ENCODE measurements at places on chromosomes 12 and 14. TPM values are rescaled to one million over a fixed set of nuclear protein-coding genes. Genes with fewer than 3 reads are reported as not detected.

GRCh38 chr12:106136263-106136662 is 2.5 kb downstream of the NUAK1 start:
- DNase-seq: peak; percentile 59

DNA sequence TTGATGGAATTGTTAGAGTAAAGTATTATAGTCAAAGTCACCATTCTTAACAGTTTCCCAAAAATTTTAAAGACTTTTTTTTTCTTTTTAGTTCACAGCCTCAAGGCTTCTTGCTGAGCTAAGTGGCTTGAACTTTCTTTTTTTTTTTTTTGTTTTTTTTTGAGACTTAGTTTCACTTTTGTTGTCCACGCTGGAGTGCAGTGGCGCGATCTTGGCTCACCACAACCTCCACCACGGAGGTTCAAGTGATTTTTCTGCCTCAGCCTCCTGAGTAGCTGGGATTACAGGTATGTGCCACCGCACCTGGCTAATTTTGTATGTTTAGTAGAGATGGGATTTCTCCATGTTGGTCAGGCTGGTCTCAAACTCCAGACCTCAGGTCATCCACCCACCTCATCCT is 92.8 kb downstream of the SETD3 start:
- no peak for DNase-seq

OXA1L gene
- total RNA-seq: 176 TPM

DNA sequence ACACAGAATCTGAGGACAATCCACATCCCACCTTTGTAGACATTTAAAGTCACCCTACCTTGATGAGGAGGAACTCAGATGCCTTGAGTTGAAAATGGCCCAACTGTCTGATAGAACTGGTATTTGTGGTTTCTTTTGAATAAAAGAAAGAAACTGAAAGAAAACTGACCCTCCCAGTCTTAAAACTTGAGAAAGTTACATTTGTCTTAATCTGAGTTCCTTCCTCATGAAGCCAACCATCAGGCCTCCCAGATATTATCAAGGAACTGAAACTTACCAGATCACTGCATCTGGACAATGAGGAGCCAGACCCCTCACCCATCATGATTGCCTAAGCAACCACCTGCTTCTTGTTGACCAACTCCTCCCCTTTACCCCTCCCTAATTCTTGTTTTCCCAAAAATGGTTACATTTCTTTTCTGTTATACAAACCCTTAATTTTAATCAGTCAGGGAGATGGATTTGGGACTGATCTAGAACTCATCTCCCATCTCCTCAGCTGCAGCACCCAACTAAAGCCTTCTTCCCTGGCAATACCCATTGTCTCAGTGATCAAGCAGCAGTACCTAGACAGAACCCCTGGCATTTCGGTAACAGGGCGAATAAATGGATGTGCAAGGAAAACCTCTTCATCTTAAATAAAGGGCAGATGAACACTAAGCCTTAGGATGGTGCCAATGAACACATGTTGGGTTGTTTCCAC is 72.0 kb upstream of the RESF1 start:
- DNase-seq: no peak

GRCh38 chr12:92546635-92547348 is 156.0 kb upstream of the PLEKHG7 start:
- DNase-seq: no peak

DNA sequence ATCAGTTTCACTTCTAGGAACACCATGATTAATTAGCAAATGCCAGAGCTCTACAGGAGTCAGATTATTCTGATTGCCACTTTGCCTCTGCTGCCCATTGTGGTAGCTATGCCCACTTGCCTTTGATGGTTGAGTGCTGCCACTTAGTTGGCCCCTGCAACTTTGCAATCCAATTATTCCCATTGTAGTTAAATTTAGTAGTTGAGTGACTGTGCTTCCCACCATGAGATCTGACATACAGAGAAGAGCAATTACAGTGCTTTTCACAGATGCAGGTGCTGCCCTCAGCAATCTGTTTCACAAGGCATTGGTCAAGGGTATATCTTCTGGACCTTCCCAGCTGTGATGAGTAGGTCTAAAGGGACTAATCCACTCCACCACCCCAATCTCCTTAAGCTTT is 468.4 kb upstream of the RGS6 start:
- DNase-seq: no peak

DNA sequence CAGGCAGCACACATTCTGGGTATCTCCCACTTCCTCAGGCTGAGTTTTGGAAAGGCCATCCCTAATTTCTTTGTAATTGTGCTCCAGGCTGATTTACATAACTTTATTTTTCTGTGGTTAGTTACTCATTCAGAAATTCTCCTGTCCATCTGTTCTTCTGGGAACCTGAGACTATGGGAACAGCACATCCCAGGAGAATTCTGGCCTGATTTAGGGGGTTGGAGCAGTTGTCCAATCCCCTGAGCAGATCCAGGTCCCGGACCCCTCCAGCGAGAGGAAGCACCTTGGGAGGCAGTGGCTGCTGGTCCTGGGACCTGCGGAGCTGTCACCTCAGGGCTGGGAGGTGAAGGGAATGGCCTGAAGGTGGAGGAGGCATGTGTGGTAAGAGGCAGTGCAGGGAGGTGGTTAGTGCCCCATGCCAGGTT is 40.4 kb downstream of the TSPAN9 start:
- DNase-seq: no peak

IGF1 gene
- not detected for total RNA-seq

DNA sequence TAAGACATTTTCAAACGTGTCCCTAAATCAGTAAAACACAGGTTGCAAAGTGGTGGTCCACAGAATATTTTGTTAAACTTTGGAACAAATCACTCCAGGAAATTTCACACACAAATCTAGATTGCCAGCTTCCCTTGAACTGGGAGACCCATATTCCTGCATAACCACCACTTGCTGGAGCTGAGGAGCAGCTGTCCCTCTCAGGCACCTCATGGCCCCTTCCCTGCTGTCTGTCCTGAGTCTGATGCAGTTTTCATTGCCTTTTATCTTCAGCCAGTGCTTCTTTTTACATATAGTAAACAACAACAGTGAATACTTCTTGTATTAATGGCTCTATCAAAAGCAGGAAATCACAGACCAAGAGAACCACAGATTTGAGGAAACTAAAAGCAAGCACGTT is 289.3 kb downstream of the MED13L start:
- DNase-seq: no peak

GRCh38 chr12:88571543-88571942 is 8.7 kb downstream of the KITLG start:
- no peak for DNase-seq

GRCh38 chr12:67750513-67751183 is 102.1 kb downstream of the DYRK2 start:
- DNase-seq: no peak

GRCh38 chr12:76142305-76142704 is 57.8 kb upstream of the NAP1L1 start:
- no peak for DNase-seq

GRCh38 chr14:36520601-36521525 is 831 bp upstream of the NKX2-1 start:
- DNase-seq: no peak

GRCh38 chr12:62331306-62331705 is 71.1 kb downstream of the USP15 start:
- no peak for DNase-seq

DNA sequence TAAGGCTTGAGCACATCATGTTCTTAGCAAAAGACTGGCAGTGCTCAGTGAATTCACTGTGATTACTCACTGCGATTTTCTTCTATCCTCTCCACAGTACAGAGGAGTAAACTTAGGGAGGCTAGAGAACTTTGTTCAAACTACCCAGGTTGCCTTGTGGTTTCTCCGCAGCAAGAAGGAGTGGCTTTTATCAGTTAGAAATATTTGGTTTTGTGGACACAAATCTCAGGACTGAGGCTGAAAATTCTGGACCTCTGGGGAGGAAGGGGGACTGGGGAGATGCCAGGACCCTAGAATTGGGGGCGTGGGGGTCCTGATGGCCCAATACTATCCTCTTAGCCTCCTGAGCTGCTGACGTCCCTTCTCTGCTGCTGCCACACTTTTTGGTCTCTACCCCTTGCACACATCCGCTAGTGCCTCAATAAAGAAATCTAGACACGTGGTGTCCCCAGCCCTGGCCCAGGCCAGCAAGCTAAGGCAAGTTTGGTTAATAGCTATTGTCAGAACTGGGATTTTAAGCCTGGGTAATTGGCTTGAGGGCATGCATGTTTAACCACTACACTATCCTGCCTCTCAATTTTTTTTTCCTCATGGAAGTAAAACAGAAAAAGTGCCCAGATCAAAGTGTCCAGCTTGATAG is 842 bp downstream of the OAS2 start:
- DNase-seq: peak; percentile 18

DNA sequence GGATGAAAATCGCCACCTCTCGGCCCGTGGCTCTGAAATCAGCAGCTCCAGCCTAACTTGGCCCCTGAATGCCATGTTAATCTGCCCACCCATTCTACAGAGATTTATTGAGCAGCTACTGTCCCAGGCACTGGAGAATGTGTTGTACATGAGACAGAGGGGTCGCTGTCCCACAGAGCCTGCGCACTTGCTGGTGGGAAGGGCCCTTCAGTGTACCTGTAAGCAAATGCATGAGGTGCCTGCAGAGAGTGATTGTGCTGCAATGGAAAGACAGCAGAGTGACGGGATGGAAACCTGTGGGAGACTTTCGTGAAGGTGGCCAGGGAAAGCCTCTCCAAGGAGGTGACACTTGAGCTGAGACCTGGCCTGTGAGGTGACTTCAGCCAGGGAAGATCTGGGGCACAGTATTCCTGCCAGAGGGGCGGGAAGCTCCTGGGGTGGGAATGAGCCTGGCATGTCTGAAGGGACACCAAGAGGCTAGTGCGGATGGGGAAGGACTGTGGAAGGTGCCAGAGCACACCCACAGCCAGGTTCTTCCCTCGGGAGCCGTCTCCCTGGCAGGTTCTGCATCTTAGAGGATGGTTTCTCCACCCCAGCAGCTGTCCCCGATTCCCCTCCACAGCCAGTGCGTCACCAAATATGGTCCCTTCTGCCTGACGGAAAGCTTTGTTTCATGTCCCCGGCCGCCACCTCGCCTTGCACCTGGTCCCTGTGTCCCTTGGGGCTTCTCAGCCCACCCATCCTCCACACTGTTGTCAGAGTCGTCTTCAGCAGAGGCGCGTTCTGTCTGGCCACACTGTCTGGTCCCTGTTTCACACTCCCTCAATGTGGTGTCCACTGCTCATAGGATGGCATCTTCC is 8.7 kb downstream of the SMIM41 start:
- DNase-seq: no peak

GRCh38 chr12:104720339-104721038 is 237.6 kb downstream of the SLC41A2 start:
- DNase-seq: peak; percentile 58

ATF7 gene
- total RNA-seq: 13.3 TPM

DNA sequence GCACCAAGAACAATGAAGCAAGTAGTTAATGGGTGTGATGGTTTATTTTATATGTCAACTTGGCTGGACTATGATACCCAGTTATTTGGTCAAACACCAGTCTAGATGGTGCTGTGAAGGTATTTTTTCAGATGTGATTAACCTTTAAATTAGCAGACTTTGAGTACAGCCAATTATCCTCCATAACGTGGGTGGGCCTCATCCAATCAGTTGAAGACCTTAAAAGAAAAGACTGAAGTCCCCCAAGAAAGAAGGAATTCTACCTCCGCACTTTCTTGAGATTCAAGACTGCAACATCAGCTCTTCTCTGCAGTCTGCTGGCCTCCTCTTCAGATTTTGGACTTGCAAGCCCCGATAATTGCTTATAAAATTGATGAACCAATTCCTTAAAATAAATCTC is 47.5 kb downstream of the CD163L1 start:
- no peak for DNase-seq

DNA sequence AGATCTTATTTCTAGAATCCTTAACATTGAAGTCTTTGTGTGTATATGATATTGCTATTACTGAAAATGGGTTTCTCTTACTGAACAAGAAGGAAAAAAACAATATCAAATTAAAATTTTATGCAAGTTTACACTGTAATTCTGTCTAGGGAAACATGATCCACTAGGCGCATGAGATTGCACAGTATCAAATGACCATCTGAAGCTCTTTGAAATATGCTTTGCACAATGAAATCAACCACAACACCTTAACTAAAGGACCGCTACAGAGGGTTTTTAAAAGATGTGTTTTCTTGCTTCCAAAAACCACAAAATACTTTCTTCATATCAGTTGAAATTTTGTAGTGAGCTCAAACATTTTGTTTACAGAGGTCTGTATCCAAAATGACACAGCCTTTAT is 15.1 kb upstream of the KERA start:
- DNase-seq: no peak

TROAP gene
- total RNA-seq: 0.31 TPM

FBRSL1 gene
- total RNA-seq: 75.8 TPM

RD3L gene
- total RNA-seq: not detected

DNA sequence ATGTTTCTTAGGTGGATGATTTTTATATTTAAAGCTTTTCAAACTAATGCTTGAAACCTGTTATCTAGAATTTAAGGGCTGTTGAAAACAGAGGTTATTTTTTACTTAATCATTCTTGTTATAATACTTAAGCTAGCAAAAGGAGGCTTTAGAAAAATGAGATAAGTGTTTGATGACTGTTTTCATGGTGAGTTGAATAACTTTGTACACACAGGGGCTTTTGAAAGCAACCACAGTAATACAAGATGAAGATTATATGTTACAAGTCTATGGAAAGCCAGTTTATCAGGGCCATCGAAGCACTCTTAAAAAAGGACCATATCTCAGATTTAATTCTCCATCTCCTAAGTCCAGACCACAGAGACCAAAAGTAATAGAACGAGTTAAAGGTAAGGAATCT is 33.3 kb downstream of the KIAA0586 start:
- no peak for DNase-seq

SENP1 gene
- 25.7 TPM for total RNA-seq

SNAPC1 gene
- total RNA-seq: 4.8 TPM
